ENCODE measurements at places on chromosomes 16 and 17.

DNA sequence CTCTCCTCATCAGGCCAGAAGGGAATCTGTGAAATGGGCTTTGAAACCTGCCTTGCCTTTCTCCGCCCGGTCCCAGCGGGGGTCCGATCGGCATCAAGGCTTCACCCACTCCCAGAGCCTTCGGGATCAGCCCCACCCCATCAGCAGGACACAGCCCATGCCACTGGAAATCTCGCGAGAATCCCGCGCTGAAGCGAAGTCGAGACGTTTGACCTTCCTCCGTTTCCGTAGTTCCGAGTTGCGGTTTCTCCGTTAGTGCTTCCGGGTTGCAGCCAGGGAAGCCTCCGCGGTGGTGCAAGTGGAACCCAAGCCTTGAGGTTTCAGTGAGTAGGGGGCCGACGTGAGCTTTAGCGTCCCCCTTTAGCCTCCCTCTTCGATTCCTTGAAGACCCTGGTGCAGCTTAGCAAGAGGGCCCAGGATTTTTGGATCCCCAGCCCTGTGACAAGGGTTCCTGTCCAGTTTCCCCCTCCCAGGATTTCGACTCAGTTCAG, at the start of gene COASY:
COASY (plus strand) TSS at position 252 of the 491 bp plus-strand sequence. CDS start 475 bp downstream, outside the sequence.
- DNase-seq, result peak; percentile 95

GRCh38 chr17:49280061-49280460, 49.5 kb upstream of the PHOSPHO1 start:
- no peak for DNase-seq

- peak; percentile 53 for DNase-seq
These were observed 58.0 kb upstream of the GSE1 start for GRCh38 chr16:85554889-85555718.

DNA sequence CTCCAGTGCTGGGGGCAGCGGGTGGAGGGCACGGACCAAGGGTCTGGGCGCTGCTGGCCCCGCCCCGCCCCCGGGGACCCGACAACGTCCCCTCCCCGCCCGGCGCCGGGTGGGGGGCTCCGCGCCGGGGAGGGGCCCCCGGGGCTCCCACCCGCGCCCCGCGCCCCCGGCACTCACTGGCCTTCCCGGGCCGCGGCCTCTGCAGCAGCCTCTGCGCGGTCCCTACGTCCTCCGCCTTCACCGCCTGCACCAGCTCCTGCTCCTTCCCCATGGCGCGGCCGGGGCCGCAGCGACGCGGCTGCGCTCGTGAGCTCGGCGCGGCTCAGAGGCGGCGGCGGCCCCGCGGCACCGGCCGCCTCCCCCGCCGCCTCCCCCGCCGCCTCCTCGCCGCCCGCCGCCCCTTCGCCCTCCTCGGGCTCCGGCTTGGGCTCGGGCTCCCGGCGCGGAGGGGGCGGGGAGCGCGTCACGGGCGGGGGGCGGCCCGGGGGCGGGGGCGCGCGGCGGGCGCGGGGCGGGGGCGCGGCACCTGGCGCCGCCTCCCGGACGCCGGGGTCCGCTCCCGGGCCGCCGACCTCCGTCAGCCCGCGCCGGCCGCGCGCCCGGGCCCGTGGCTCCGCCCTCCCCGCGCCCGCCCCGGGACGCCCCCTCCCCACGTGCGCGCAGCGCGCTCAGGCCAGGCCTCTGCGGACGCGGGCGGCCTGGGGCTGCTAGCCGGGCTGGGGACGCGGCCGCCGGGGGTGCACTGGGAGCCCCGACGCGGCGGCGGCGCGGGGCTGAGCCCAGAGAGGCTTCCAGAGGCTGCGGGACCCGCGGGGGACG, at the start of gene CASKIN1:
CASKIN1 (minus strand) TSS at position 444 of the 819 bp plus-strand sequence; CDS start at position 271, 173 bp downstream.
- DNase-seq, result no peak

- no peak for DNase-seq
These were observed 103.6 kb upstream of the C16orf82 start for GRCh38 chr16:26963109-26963508.

- no peak for DNase-seq
These were observed 1.1 kb upstream of the XYLT2 start for GRCh38 chr17:50344731-50345365.

DNA sequence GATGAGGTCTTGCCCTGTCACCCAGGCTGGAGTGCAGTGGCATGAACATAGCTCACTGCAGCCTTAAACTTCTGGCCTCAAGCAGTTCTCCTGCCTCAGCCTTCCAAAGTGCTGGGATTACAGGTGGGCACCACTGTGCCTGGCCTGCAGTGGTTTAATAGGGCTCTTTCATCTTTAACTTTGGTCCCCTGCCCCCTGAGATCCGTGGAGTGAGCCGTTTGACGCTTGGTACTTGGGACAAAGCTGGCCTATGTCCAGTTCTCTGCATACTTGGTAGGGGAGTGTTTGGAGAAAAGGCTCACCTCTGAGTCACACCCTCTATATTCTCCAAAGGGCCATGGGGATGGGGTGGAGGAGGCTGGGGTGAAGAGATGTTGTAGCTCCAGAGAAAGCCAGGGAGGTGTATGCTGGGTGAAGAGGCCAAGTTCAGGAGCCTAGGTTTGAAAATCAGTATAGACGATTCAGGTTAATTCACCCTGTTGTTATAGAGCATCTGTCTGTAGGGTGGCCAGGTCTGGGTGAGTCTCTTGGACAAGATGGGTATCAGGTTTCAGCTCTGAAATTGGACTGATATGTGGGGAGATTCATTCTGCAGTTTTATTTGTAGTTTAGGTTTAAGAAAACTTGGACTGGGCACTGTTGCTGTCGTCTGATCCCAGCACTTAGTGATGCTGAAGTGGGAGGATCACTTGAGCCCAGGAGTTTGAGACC, 17.6 kb downstream of the ABCC1 start:
- DNase-seq, result peak; percentile 35

GRCh38 chr17:74199306-74200092, 4.0 kb upstream of the RPL38 start:
- DNase-seq, result no peak
